Naive thymus-derived CD8-positive, alpha-beta T cell (primary cell): ENCODE measurements at places on chromosomes 16 and 17.

DNA sequence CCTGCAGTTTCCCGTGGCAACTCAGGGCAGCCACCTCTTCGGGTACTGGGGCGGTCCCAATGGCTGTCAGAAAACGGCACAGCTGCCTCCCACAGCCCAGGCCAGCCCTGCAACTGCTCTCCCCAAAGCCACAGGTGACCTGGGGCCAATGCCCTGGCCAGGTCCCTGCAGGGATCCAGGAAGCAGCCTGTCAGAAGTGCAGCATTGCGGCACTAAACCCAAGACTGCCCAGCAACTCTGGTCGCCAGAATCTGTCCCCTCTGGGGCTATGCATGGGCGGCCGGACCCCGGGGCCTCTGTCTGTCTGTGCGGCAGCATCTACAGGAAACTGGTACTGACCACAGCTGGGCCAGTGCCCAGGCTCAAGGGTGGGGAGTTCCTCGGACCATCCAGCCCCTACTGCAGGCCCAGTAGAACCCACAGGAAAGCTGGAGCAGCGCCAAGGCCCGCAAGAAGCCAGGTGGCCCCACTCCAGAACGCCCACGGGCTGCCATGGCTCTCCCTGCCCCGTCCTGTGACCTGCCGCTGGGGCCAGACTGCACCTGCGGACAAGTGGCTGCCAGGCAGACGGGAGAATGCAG is 5.5 kb downstream of the CYBC1 start:
- DNase-seq: no peak

DNA sequence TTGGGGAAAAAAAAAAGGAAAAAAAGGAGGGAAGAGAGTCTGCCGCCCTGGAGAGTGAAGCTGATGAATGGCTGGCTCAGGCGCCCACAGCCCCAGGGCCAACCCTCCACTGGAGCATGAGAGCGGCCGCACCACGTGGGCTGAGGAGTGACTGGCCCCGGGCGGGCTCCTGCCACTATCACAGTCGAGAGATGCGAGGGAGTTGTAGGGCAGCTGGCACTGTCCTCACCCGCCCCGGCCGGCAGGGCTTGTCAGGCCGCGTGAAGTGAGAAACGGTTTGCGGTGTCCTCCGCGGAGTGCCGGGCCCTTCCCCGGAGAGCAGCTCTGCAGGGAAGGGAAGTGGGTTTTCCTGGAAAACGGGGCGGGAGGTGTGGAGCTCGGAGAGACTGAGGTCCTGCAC is 45.9 kb downstream of the JPH3 start:
- DNase-seq: no peak

GRCh38 chr17:45894022-45894784 is at the start of gene MAPT:
Gene MAPT (plus strand): TSS chr17:45894554. CDS start chr17:45962338, 67,784 bp downstream.
- peak; percentile 73 for DNase-seq

GRCh38 chr17:30360086-30360808 is 18.5 kb upstream of the CPD start:
- DNase-seq: no peak

GRCh38 chr17:81394377-81394920 is 808 bp upstream of the BAHCC1 start:
- no peak for DNase-seq

DNA sequence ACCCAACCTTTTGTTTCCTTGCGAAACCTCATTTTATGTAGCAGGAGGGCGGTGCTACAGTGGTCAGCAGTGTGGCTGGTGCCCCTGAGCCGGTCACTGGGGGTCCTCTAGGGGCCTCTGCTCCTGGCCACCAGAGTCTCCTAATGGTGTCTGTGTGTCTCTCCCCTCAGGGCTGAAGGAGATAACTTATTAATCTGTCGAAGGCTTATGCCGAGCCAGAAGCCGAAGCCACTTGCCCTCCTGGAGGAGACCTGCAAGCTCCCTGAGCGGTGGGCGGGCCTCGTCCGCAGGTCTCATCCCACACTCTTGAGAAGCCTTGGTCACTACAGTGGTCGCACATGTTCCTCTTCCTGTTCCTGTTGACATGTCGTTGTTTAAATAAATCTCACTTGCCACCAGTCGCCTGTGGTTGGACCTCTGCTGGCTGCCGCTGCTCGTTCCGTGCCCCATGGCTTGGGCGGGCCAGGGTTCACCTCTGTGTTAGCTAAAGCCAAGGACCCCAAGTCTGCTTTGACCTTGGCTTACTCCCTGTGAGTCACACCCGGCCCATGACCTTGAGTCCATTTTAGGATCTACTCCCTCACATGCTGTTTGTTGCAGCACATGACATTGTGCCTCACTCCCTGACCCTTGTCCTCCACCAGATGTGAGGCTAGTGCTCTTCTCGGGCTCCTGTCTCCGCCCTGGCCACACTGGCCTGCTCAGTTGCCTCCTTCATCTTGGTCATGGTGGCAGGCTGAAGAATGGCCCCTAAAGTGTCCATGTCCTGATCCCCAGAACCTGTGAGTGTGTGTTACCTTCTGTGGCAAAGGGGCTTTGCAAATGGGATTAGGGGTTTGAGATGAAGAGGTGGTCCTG is 38.7 kb upstream of the AQP8 start:
- DNase-seq: no peak

- DNase-seq: no peak
Measured at GRCh38 chr17:37737971-37738370, 6.9 kb downstream of the HNF1B start.

- DNase-seq: no peak
Measured at GRCh38 chr17:74454197-74455024, 12.0 kb upstream of the CD300A start.

DNA sequence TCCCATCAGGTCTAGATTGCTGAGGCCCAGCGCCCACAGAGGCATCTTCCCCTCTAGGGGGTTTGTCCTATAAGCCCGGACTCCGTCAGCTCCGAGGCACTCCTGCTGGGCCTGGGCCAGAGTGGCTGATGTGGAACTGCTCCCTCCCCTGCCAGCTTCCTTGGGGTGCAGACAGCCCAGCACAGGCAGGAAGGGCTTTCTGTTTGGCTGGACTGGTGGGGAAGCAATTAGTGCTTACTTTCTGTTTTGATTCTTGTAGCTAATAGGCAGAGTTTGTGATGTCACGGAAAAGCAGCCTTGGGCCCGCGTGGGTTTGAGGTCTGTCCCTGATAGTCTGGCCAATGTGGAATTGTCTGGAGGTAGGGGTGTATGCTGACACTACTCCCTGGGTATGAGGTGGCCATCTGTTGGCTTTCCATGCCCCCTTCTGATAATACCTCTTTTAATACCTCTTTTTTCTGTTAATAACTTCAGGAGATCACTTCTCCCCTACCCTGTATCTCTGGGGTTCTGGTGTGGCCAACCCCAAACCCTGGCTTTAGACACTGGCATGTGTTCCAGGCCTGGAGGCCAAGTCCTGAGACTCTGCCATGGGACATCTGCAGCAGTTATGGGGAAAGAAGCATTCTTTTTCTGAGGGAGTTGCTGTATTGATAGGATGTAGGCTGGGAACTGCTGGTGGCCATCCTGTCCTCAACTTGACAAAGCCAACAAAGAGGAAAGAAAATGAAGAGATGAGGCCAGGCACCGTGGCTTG is 190.9 kb downstream of the RAB11FIP4 start:
- no peak for DNase-seq

DNA sequence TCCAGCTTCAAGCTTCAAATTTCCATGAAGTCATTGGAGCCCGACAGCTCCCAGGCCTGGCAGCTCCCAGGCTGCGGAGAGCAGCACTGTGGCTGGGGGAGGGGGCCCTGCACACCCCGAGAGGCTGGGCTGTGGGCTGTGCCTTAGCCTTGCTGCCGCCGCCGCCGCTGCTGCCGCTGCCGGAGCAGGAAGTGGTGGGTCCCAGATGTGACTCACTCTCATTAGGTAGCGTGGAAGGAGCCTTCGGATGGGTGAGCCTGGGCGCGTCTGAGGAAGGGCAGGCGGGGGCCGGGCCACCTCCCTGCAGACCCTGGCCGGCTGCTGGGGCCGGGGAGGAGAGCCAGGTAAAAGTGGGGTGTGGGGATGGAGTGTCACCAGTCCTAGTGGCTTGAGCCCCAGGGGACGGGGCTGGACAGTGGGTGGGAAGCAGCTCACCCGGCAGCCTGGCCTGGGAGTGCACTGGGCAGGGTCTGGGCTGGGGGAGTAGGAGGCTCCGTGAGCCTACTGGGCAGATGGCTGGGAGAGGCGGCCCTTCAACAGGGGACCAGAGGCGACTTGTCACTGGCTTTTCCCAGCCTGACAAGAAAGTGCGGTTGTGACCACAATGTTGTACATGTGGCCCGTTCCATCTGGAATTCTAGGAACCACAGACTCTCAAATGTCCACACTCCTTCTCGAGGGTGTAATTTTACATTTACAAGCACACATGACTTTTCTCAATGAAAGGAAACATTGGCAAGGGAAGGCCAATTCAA is at the start of gene ADCY7:
ADCY7 (plus strand) TSS at position 215 of the 755 bp plus-strand sequence. CDS start 21,629 bp downstream, outside the sequence.
- peak; percentile 79 for DNase-seq

DNA sequence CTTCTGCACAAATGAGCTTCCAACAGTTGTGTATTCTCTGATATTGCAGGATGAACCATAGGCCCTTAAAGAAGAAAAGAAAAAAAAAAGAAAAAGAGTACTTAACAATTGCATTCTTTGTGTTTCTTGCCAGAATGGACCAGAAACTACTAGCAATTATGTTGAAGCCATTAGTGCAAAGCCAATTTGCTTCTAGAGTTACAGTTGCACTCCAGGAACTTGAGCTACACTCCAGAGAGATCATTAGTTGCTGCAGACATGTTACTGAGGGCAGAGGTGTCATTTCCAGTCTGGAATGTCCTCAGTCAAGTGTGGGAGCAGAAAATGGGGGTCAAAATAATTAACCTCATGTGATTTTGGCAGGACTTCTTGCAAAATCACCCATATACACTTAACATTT is 85.6 kb upstream of the CCL2 start:
- no peak for DNase-seq

GRCh38 chr17:68785565-68786486 is 169.4 kb downstream of the ABCA8 start:
- no peak for DNase-seq

DNA sequence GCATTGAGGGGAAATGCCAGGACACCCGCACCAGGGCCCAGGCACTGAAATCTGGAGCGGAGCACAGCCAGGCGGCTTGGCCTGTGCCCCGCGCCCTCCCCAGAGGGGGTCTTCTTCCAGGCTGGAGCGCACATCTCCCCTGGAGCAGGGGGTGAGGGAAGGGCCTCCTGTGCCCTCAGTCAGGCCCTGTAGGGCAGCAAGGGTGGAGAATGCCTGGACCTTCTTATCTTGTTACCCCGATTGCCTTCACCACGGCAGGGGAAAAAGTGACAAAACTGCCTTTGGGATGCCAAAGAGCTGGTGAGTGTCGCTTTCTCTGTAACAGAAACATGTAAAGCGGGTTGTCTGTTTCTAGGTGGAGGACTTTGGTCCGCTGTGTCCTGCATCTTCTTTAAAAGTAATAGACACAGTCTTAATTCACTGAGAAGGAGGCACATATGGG is 48.3 kb upstream of the BAHCC1 start:
- no peak for DNase-seq

GRCh38 chr16:28917095-28917494 is 7.9 kb downstream of the RABEP2 start:
- no peak for DNase-seq

GRCh38 chr17:6326483-6326882 is 108.4 kb downstream of the AIPL1 start:
- no peak for DNase-seq

DNA sequence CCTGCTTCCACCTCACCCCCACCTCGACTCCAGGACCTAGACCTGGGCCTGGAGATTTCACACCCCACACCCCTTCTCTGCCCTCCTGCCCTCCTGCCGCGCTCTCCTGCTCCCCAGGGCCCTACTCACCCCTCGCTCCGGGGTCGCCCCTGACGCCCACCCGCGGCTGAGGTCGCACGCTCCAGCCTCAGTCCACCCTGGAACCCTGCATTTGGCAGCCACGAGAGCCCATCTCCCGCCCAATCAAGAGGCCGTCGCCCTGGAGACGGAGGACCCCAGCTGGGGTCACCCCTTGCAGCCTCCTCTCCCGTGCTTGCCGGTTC is 16.1 kb downstream of the TLE7 start:
- DNase-seq: no peak

- DNase-seq: peak; percentile 72
Measured at GRCh38 chr16:67393111-67393787, at the start of gene TPPP3. Gene TPPP3 (minus strand): TSS chr16:67393498. CDS start chr16:67391111, 2,387 bp downstream.

GRCh38 chr17:42422412-42422957 is 571 bp downstream of the CAVIN1 start:
- DNase-seq: peak; percentile 24

DNA sequence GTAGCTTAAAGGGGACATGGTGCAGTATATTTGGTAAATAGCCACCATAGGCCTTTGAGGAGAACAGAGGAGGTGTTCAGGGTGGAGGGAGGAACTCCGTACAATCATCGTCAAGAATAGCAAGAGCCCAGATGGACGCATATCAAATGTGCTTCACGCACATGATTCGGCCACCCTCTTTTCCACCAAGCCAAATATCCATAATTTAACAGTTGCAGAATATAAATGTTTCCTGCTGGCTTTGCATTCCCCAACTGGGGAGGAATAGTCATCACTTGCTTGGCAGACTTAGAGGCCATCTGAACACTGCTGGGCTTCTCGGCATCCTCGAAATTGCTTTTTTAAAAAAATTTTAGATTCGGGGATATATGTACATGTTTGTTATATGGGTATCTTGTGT is 111.9 kb upstream of the ERCC4 start:
- no peak for DNase-seq

- DNase-seq: peak; percentile 39
Measured at GRCh38 chr16:56191156-56191815, at the start of gene GNAO1. Gene GNAO1 (plus strand): TSS chr16:56191489. CDS start chr16:56192236, 747 bp downstream.

DNA sequence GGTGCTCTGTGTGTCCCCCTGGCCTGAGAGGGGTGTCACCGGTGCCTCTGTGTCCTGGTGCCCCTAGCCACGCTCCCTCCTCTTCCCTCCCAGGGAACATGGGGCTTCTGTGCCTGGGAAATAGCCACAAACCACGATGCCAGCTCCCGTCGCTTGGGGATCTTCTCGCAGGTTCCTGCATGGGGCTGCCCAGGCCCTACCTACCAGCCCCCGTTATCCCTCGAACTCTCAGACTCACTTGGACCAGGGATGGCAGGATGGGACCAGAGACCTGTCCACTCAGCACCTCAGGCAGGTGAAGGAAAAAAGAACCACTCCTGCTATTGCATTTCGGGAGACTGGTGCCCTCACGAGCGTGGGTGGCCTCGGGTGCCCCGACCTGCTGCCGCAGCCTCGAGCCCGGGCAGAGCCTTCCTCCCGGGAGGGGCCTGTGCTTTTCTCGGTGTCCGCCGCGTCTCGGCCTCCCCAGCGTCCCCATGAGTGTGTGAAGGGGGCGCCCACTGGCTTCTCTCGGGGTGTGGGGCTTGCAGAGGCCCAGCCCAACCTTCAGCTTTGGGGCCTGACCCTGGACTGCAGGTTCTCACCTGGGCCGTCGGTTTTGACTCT is 41.0 kb upstream of the GNG13 start:
- no peak for DNase-seq
